ENCODE measurements at places on chromosomes 5 and 9. TPM values are rescaled to one million over a fixed set of nuclear protein-coding genes. Genes with fewer than 3 reads are reported as not detected.

The IL13 gene
- not detected for total RNA-seq

The CMYA5 gene
- 213 TPM for total RNA-seq

The CACNA1B gene
- 0.18 TPM for total RNA-seq

The RGS14 gene
- total RNA-seq: 16.2 TPM

The LCN1 gene
- total RNA-seq: not detected

The GABRG2 gene
- not detected for total RNA-seq

The C5orf34 gene
- total RNA-seq: 4.5 TPM

The SHOC1 gene
- not detected for total RNA-seq

DNA sequence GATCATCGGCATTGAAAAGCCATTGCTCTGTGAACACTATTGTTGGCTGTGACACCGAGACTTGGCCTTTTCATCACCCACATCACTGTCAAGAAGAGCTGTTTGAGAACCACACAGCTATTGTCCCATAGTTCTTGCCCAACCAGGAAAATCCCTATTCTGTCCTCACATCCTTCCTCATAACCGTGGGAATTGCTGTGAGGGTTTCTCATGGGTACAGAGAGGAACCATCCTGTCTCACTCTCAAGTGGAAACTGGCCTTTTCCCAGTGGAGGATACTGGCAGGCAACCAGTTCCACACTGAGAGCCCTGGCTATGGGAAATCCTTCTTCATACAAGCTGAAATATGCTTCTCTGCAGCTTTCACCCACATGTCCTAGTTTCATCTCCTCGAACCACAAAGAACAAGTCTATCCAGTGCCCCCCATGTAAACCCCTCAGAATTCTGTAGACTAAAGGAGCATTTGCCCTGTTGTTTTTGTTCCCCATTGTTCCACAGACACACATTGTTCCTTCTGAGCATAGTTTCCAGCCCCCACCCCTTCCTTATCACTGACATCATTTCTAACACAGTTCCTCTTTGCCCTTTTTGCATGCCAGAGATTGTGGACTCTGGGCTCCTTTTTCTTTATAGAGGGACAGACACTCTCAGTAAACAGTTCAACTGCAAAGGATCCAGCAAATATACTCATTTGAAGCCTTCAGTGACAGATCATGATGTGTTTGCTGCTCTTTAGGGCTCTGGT is 57.8 kb upstream of the C5orf46 start:
- peak; percentile 19 for DNase-seq
- H3K27me3 ChIP-seq: no peaks in the 10 kb centered on the region
- H3K36me3 ChIP-seq: no peaks in the 10 kb centered on the region
- H3K27ac ChIP-seq: peak overlapping the region; percentile 67
- no peak overlapping the region for H3K4me3 ChIP-seq

DNA sequence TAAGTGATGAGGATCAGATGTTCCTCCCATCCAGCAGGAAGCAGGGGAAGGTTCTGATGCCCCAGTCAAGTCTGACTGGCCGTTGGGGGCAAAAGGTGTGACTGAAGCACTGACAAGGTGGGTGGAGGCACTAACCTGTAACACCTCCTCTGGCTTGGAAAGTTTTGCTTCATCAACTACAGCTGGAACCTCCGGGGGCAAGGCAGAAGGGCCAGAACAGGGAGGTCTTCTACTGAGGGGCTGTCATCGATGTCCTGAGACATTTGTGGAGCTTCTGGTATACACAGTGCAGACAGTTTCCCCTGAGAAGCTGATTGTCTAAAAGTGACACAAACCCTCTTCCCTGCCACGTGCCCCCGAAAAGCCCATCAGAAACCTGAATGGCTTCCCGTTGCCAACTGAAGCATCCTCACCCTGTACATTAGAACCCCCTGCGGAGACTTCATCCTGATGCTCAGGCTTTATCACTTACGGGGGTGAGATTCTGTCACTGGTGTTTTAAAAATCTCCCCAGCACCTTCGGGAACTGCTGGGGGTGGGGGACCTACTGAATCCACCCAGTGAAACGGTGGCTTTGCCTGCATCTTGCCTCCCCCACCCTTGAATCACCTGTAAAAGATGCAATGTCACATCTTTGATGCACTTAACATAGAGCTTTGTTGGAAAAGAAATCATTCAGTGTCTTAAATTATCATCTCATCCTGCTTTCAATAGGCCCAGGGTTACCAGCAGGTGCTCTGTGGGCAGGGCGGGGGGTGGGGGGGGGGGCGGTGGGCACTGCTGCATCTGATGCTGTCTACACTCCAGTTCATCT is 24.6 kb downstream of the TRAF1 start:
- DNase-seq: no peak
- H3K4me1 ChIP-seq: peaks cover 6% of the 10 kb centered on the region
- H3K27me3 ChIP-seq: no peaks in the 10 kb centered on the region
- no peak overlapping the region for H3K27ac ChIP-seq

- H3K27me3 ChIP-seq: no peaks in the 10 kb centered on the region
- H3K4me1 ChIP-seq: no peaks in the 10 kb centered on the region
- no peaks in the 10 kb centered on the region for H3K36me3 ChIP-seq
- H3K27ac ChIP-seq: no peak overlapping the region
Measured at GRCh38 chr5:155091768-155092717, 78.5 kb downstream of the KIF4B start.

GRCh38 chr9:83013867-83014605 is 48.9 kb downstream of the RASEF start:
- no peak for DNase-seq
- no peaks in the 10 kb centered on the region for H3K27me3 ChIP-seq
- H3K4me1 ChIP-seq: no peaks in the 10 kb centered on the region

DNA sequence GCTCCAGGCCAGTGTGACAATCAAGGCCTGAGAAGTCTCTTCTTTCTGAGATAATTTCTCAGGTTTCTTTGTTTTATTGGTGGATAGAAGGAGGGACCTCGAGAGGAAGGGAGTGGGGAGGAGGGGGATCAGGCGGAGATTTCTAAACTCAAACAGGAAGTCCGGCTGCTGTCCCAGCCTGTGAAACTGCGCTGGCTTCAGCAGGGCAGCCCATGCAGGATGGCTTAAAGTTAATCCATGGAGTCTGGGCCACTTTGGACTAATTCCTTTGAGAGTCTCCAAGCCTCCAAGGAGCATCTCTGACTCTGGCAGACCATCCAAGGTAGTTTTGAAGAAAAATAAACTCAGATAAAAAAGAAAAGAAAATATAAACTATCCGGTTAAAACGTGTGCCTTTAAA is 378.5 kb downstream of the MLLT3 start:
- H3K4me3 ChIP-seq: no peak overlapping the region
- no peak overlapping the region for H3K27ac ChIP-seq
- peaks cover 7% of the 10 kb centered on the region for H3K4me1 ChIP-seq
- H3K27me3 ChIP-seq: no peaks in the 10 kb centered on the region
- DNase-seq: peak; percentile 27

- DNase-seq: peak; percentile 13
- H3K4me3 ChIP-seq: no peak overlapping the region
- H3K4me1 ChIP-seq: no peaks in the 10 kb centered on the region
- no peaks in the 10 kb centered on the region for H3K27me3 ChIP-seq
- no peak overlapping the region for H3K27ac ChIP-seq
Measured at GRCh38 chr5:83277154-83277553, 194.4 kb upstream of the VCAN start.

GRCh38 chr9:10613419-10613818 is 617 bp upstream of the PTPRD start:
- no peak overlapping the region for H3K4me3 ChIP-seq
- H3K27me3 ChIP-seq: peaks cover 28% of the 10 kb centered on the region
- no peaks in the 10 kb centered on the region for H3K36me3 ChIP-seq
- no peak overlapping the region for H3K27ac ChIP-seq

DNA sequence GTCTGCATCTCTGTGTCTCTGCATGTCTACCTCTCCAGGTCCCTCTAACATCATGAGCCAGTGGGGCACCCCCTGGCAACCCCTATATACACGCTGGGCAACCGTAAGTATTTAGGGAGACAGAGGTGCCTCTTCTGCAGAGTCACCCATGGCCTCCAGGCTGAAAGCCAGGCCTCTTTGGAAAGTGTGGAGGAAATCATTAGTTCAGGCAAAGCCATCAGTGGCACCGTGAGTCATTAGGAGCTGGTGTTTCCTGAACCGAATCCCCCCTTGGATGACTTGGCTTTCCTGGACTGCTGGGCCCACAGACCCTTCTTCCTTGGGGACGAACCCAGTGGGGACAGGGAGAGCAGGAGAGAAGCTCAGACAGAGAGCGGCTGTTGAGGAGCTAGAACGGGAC is 174.8 kb downstream of the OLFM1 start:
- DNase-seq: no peak
- no peak overlapping the region for H3K27ac ChIP-seq
- H3K4me1 ChIP-seq: peaks cover 4% of the 10 kb centered on the region
- H3K36me3 ChIP-seq: no peaks in the 10 kb centered on the region

DNA sequence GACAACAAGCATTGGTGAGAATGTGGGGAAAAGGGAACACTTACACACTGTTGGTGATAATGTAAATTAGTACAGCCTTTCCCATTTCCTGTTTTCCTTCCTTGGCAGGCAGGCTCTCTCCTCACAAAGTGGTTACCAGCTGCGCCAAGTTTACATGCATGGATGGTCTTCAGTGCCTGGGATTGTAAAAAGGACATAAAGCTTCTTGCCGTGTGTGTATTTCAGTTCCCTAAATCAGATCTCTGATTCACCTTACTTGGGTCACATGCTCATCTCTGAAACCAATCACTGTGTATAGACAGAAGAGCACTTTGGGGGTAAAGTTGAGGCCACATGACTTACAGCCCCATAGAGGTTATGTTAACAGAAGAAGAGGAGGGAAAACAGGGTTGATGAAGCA is 92.8 kb downstream of the CAVIN4 start:
- no peaks in the 10 kb centered on the region for H3K27me3 ChIP-seq
- H3K4me1 ChIP-seq: peaks cover 18% of the 10 kb centered on the region
- H3K36me3 ChIP-seq: no peaks in the 10 kb centered on the region
- no peak overlapping the region for H3K4me3 ChIP-seq
- H3K27ac ChIP-seq: no peak overlapping the region

- no peaks in the 10 kb centered on the region for H3K4me1 ChIP-seq
- H3K4me3 ChIP-seq: no peak overlapping the region
- H3K27ac ChIP-seq: no peak overlapping the region
- DNase-seq: no peak
- no peaks in the 10 kb centered on the region for H3K27me3 ChIP-seq
- H3K36me3 ChIP-seq: no peaks in the 10 kb centered on the region
Measured at GRCh38 chr5:167229751-167230150, 1061.7 kb upstream of the WWC1 start.

DNA sequence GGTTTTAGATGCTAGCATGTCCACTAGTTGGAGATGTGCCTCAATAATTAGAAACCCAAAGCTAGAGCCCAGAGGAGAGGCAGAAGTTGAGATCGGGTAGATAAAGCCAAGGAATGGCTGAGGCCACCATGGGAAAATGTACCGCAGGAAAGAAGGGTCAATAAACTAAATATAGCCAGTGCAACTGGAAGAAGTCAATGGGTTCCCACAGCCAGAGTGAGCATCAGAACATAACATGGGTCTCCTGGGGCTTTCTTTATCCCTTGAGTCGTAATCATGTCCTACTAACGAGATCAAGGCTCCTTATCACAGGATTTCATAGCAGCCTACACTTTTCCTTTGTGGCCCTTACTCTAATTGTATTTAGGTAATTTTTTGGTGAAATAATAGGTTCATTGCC is 61.7 kb downstream of the FRMD3 start:
- peaks cover 2% of the 10 kb centered on the region for H3K4me1 ChIP-seq
- no peak overlapping the region for H3K4me3 ChIP-seq
- DNase-seq: peak; percentile 12
- H3K27me3 ChIP-seq: no peaks in the 10 kb centered on the region
- H3K27ac ChIP-seq: no peak overlapping the region

- H3K4me1 ChIP-seq: peaks cover 49% of the 10 kb centered on the region
- DNase-seq: peak; percentile 41
- H3K27ac ChIP-seq: peak overlapping the region; percentile 29
- peaks cover 40% of the 10 kb centered on the region for H3K36me3 ChIP-seq
- H3K4me3 ChIP-seq: no peak overlapping the region
Measured at GRCh38 chr5:138945421-138946240, 70.5 kb upstream of the LRRTM2 start.

DNA sequence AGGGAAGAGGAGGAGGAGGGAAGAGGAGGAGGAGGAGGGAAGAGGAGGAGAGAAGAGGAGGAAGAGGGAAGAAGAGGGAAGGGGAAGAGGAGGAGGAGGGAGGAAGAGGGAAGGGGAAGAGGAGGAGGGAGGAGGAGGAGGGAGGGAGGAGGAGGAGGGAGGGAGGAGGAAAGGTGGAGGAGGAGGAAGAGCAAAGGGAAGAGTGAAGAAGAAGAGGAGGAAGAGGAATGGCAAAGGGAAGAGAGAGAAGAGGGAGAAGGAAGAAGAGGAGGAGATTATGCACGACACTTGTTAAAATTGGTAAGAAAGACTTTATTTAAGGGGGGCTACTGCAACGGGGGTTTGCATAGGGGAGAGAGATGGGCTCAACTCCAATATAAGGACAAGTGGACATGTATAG is 221.2 kb downstream of the SLIT3 start:
- no peak overlapping the region for H3K27ac ChIP-seq
- H3K4me3 ChIP-seq: no peak overlapping the region
- H3K36me3 ChIP-seq: no peaks in the 10 kb centered on the region
- H3K4me1 ChIP-seq: no peaks in the 10 kb centered on the region
- no peak for DNase-seq

GRCh38 chr5:136036293-136036911 is 7.6 kb downstream of the TGFBI start:
- peak overlapping the region; percentile 77 for H3K27ac ChIP-seq
- DNase-seq: no peak
- H3K4me3 ChIP-seq: no peak overlapping the region
- H3K27me3 ChIP-seq: no peaks in the 10 kb centered on the region
- H3K4me1 ChIP-seq: peaks cover 69% of the 10 kb centered on the region

- no peaks in the 10 kb centered on the region for H3K27me3 ChIP-seq
- no peak for DNase-seq
- no peak overlapping the region for H3K27ac ChIP-seq
- no peak overlapping the region for H3K4me3 ChIP-seq
- H3K4me1 ChIP-seq: no peaks in the 10 kb centered on the region
Measured at GRCh38 chr9:102728946-102729345, 266.2 kb upstream of the CYLC2 start.

DNA sequence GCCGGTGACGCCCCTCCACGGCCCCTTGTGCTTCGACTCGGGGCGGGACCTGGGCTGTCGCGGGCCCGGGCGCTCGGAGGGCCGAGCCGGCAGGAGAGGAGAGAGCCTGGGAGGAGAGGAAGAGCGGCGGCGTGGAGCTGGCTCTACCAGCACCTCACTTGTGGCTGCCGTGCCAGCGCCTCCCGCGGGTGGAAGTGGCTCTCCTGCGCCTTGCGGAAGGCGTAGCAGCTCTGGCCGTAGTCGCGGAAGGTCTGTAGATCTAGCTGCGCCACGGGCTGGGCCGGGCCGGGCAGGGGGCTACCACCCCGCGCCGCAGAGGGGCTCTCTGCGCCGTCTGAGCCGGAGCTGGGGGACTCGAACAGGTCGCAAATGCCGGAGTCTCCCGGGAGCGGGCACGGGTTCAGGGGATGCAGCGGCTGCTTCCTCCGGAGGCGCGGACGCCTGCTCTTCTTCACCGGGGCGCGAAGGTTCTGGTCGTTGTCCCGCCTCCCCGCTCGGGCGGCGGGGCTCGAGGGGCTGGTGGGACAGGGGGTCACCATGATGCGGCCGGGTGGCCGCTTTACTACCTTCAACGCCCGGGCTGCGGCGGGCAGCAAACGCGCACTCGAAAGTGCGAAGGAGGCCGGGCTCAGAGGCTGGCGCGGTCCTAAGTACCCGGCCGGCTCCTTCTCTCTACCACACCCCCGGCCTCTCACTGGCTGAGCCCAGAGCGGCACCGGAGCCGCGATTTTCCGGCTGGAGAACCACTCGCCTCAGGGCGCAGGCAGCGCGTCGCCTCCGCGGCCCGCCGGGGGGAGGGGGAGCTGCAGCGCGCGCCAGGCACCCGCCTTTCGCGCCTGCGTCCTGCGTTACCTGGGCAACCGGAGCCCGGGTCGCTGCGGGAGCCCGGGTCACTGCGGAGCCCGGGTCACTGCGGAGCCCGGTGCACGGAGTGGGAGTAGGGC is at the start of gene CCNO:
Gene CCNO (minus strand): TSS at position 624 of the 944 bp plus-strand sequence. CDS start 85 bp downstream, at position 539.
- H3K27ac ChIP-seq: no peak within 1 kb of the TSS
- peaks cover 45% of the 10 kb centered on the region for H3K4me1 ChIP-seq

Measured in muscle of leg (tissue), 16 donors.